ENCODE measurements at places on chromosomes 6 and 20.

DNA sequence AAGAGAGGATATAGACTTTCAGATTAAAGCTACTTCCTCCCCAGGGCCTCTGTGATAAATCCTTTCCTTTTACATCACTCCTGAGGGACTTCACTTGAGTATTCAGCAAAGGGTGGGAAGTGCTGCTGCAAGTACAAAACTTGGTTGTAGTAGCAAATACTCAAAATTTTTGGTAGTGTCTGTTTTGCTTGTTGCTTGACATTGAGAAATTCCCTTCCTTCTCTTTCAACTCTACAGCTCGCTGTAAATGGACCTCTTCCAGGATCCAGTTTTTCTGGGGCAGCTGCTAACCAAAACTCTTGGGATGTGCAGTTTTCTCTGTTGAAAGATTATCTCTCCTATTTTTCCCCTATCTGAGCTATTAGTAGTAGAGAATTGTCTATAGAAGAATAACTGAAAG lies 472.0 kb downstream of the CD109 start:
- no peak for DNase-seq

DNA sequence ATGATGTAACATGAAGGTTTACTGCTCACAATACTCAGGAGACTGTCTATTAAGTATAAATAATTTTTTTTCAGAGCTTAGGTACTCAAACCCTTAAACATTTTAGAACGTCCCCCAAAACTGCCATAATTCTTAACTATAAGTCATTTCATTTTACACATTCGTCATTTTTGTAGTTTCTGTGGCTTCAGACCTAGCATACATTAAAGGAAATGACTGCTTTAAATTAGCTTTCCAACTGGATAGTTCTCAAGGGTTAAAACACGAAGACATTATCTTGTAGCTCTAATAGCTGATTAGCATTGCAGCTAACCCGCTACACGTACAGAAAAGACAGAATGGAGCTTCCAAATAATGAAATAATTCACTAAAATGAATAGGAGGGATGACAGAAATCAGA lies 24.9 kb upstream of the PLN start:
- DNase-seq = no peak

GRCh38 chr20:13453367-13453766 lies 185.4 kb downstream of the TASP1 start:
- DNase-seq = no peak

- no peak for DNase-seq
Observed at GRCh38 chr20:5448449-5449118, 131.8 kb upstream of the PROKR2 start.

GRCh38 chr20:21179757-21180156 lies 53.9 kb downstream of the KIZ start:
- no peak for DNase-seq

DNA sequence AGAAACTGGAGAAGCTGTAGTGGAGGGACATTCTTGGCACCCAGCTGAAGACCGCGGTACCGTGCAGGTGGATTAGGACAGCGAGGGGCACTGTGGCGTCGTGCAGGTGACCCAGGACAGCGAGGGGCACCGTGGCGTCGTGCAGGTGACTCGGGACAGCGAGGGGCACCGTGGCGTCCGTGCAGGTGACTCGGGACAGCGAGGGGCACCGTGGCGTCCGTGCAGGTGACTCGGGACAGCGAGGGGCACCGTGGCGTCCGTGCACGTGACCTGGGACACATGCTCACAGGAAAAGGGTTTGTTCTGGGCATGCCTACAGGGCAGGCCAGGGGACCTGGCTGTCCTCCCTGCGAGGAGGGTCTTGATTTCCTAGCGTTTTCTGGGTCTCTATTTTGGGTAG lies 29.2 kb upstream of the SMOC2 start:
- DNase-seq = no peak

GRCh38 chr6:90186637-90187371 lies 109.8 kb downstream of the BACH2 start:
- DNase-seq = no peak
